Activated T-helper 1 cell treated with Interleukin-2 at 50 U/mL for 16 hours (primary cell): ENCODE measurements at places on chromosomes 3 and 15.

- no peak for DNase-seq
Observed at GRCh38 chr15:68734352-68734751, 86.3 kb downstream of the ANP32A start.

DNA sequence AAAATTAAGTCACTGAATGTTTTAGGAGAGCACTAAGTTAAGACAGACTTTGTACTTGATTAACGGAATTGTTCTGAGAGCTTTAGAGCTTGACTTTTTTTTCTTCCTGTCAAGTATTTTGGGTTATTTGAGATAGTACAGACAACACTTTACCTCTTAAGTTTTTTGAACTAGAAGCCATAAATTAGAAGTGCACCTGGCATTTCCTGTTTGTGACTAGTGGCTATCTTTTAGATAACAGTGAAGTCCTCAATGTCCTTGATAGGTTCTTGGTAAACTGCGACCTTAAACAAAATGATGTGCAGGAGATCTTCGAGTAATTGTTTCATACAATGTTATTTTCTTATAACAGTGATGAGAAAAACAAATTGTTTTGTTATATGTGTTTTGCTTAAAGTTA, 213.9 kb downstream of the TP63 start:
- DNase-seq: no peak

DNA sequence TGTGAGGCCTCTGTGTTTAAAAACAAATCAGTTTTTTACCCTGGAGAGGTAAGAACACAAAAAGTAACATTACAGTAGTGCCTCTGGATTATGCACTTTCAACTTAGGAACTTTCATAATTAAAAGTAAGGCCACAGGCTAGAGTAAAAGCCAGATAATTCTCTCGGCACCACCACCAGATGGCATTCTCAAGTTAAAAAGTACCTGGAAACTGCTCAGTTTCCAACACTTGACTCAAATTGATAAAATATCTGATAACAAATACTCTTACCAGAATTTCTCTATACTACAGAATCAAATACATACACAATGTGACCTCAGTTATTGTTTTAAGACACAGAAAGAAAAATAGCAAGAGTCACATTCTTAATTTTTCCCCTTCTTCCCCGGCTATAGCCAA, 19.9 kb downstream of the SPICE1 start:
- no peak for DNase-seq

DNA sequence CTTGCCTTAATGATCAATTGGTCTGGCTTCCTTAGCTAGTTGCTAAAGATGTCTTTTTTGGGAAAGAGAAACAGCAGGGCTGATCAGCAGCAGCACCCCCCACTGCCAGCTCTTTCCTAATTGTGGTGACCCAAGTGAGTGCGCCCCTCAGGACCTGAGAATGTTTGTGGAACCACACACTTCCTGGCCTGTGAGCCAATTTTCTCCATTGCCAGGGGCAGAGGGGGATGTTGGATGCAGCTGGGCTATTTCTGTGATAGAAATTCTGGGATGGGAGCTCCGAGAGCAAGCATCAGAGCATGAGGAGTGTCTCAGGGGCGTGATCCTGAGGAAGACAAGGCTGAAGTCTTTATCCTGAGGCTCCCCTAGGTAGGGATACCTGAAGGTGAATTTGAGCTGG, 66.6 kb downstream of the CLDN11 start:
- no peak for DNase-seq

GRCh38 chr3:64143409-64144130, 81.7 kb downstream of the PRICKLE2 start:
- no peak for DNase-seq

DNA sequence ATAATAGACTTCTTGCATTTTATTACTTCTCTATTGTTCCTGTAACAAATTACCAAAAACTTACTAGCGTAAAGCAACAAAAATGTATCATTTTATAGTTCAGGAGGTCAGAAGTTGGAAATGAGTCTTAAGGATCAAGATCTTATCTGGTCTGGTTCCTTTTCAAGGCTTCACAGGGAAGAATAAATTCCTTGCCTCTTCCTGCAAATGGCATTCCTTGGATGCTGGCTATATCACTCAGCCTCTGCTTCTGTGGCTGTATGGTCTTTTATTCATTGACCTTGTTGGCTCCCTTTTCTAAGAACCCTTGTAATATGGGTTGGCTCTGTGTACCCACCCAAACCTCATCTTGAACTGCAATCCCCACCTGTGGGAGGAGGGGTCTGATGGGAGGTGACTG, 478.4 kb upstream of the THBS1 start:
- no peak for DNase-seq

GRCh38 chr3:126746395-126747177, 42.5 kb downstream of the CHCHD6 start:
- no peak for DNase-seq

- DNase-seq: no peak
Observed at GRCh38 chr3:69751074-69751476, 11.8 kb downstream of the MITF start.

DNA sequence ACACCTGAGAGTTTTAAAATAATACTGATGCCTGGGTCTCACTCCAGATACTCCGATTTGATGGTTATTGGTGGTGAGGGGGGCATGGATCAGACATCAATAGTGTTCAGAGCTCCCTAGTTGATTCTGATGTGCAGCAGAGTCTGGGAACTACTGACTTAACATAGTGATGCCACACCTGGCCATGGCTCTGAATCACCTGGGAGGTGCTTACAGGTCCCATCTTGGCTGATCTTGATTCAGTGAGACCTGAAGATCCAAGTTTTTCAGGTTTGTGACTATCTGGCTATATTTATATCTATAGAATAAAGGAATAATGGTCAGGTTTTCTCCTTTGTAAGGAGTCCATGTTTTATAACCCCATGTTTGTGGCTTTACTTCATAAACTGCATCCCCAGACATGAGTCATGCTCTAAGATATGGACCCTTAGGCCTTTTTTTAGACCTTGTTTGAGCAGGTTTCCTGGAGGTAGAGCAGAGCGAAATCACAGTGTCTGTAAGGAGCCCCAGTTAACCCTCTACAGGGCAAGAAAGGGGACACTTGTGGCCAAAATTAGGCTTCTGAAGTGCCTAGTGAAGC, 101.4 kb downstream of the LARS2 start:
- DNase-seq: no peak

- DNase-seq: no peak
Observed at GRCh38 chr3:151477591-151478334, 16.9 kb upstream of the IGSF10 start.

- no peak for DNase-seq
Observed at GRCh38 chr15:60682615-60683014, 203.7 kb upstream of the ICE2 start.

DNA sequence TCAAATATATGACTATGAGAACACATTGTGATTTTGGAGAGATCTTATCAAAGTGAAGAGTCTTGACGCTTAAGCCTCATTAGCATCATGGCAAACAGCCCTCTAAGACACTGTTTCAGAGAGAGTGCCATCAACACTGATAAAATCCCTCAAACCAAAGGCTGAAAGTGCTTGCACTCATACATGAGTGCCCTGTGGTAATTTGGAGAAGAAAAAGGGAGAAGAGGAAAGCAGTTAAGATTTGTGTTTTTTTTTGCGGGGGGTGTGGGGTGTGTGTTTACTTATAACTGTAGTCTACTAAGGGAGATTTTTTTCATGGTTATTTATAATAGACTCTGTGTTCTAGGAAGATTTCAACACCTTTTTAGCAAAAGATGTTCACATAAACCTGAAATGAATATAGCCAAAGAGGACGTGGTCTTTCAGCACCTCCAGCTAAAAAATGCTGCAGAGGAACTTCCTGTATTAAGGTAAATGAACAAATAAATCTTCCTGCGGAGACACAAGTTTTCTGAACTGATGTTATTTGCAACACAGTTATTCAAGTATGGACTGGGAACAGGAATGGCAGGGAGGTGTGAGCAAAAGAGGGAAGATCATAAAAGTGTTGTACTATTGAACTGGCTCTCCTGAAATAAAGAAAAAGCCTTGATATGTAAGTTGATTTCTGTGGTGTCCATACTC, 81.9 kb upstream of the TGFBR2 start:
- DNase-seq: no peak

DNA sequence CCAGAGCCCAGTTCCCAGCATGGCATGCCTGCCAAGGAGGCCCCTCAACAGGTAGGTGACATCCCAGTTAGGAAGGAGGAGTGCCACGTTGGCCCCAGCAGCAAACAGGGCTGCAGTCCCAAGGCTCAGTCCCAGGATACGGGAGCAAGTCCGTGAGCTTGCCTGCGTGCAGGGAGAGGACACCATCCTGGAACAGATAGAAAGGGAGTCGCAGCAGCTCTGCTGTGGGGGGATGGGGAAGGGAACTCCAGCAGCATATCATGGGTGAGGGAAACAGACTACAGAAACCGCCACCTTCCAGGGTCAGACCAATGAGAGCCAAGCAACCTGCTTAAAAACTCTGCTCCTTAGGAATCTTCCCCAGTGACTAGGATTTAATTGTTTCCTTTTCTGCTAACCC, 9.4 kb upstream of the DYNLT2B start:
- no peak for DNase-seq

- DNase-seq: no peak
Observed at GRCh38 chr3:149812165-149812605, 830 bp upstream of the RNF13 start.

DNA sequence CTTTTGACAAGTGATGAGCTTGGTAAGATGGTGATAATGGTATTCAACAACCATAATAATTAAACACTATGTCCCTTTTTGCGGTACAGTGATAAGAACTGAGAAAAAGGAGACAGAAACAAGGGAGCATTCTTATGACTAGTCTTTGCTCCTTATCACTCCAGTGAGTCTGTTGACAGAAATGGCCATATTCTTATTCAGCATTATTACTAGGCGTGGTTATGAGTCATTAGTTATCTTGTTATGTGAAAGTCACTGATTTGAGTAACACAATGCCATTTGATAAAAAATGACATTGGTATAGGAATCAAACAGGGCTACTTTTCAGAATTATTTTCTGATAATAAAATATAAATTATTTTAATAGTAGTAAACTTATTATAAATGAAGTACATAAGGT, 193.5 kb downstream of the C3orf38 start:
- no peak for DNase-seq

GRCh38 chr15:55685286-55685685, 57.7 kb downstream of the PRTG start:
- no peak for DNase-seq

DNA sequence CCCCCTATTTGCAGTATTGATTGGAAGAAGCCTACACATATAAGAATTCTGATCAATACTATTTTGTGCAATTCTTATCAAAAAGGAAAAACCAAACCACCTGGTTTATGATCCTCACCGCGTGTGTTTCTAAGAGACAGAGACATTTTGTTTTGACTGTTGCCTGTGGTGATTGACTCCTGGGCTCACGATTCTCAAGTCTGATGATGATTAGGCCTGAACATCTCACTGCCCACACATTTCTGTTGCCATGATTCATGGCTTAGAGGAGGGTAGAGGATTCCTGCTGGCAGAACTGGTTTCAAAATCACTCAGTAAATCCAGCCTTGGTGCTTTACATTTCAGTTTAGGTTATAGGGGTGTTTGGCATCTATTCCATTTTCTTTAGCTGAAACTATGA, 88.3 kb upstream of the UBE3A start:
- no peak for DNase-seq

DNA sequence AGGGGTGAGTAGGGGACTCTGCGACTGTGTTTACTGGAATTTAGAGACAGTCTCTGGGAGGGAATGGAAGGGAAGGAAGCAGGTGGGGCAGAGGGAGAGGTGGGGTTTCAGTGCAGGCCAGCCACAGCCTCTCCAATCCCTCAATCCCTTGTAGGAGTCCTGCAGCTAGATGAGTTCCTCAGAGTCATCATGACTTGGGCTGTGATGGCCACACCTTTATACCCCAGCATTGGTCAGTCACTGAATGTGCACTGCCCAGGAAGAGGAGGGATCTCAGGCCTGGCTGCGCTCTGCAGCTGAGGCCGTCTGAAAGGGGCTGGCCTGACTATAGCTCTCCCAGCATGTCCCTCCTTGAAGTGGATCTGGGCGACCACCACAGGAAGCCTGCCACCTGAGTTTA, 67.3 kb upstream of the GLCE start:
- DNase-seq: no peak

GRCh38 chr3:124824286-124824915, 62.8 kb downstream of the ITGB5 start:
- no peak for DNase-seq

- DNase-seq: no peak
Observed at GRCh38 chr3:148101061-148101460, 596.6 kb upstream of the AGTR1 start.

DNA sequence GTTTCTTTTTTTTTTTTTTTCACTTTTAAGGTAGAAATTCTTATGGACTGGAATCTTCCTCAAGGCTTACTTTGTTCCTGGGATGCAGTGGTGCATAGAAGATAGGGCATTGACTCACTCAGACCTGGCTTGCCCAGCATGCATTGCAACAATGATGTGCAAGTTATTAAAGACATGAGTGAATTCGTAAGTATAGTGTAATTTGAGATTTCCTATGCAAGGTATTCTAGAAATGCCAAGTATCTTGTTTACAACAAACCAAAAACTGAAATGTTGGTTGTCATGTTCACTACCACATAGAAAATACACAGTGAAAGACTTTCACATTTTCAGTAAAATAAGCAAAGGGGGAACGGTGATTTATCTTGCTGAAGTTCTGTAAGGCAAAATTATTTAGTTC, 56.5 kb upstream of the FNDC3B start:
- DNase-seq: no peak

DNA sequence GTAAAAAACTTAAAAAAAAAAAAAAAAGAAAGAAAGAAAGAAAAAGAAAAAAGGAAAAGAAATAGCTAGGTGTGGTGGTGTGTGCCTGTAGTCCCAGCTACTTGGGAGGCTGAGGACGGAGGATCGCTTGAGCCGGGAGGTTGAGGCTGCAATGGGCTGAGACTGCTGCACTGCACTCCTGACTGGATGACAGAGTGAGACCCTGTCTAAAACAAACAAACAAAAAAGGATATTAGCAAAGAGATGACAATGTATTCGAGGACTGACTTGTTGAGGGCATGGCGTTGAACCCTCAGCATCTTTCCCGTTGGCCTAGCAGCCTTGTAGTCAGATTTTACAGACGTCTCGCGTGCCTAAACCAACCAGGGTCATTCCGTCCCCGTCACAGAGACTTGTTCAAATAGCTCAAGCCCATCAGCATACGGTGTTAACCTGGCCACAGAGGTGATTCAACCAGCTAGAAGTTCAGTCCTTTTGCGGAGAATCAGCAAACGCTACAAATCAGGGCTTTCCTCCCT, 528 bp upstream of the NIT2 start:
- no peak for DNase-seq

DNA sequence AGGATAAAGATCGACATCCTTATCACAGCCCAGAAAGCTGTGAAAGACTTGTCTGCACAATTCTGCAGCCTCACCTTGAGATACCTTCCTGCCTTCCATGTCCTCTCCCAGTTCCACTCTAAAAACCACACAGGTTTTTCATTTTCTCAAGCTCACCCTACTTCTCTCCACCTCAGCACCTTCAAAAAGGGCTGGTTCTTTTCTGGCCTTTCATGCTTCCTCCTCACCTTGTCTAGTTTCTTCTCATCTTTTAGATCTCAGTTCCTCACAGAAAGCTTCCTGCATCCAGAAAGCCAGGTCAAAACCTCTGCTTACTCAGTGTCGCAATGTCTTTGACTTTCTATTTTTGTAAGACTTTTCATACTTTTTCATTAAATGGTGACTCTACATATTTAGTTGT, 140.2 kb upstream of the STT3B start:
- no peak for DNase-seq
